ENCODE measurements at places on chromosomes 7 and 10.

DNA sequence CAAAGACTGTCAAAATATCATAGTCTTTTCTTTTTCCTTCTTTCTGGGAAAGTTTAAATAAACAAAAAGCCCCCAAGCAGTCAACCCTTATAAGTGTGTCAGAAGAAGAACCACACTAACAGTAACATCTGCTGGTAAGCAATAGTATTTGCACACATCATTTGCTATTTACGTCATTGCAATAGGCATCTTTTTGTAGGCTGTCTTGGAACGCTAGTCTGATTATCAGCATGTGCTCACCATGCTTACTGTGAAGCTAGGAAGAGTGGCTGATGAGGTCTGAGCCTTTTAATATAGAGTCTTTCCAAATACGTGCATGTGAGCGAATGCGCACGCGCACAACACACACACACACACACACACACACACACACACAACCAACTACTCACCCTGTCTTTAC is 599.0 kb upstream of the TPK1 start:
- no peak for DNase-seq

DNA sequence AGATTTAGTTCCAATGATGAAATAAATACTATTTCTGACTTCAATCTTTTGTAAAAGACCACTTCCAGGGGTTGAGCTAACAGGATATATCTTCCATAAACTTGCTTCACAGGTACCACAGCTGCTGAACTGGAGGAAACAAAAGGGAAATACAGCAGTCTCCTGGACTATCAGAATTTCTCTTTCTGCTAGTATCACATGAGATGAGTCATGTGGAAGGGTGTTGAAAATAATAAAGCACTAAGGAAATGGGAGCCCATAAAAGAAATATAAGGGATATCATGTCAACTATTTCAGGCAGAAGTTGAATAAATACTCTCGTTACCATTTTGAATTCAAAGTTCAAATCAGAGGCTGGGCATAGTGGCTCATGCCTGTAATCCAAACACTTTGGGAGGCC is 250.3 kb upstream of the NFE2L3 start:
- no peak for DNase-seq

DNA sequence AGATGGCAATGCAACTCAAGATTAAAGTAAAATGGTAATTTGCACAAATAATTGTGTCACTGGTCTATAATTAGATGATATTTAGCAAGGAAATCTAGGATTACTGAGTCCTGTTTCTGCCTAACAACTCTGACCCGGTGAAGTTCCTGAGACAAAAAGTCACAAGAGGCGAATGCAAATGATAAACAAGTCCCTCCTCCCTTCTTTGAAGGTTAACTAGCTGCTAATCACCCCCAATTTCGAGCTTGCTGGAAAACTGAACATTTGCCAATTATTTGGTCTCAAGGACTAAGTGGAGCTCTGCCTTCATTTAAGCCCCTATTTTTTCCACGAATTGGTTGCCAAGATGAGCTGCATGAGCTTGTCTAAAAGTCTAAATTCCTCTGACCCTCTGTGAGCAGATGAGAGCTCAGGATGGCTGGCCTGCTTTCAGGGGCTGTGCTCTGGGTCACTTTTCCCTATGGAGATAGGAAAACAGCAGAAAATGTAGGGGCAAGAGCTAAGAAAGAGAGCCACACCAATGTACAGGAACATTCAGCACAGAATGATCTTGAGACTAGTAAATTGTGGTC is 127.3 kb downstream of the MBL2 start:
- DNase-seq, result no peak

GRCh38 chr10:90458054-90458453 is 399.8 kb downstream of the HTR7 start:
- no peak for DNase-seq

- DNase-seq, result no peak
Observed at GRCh38 chr7:120877701-120878100, 19.8 kb upstream of the TSPAN12 start.

- no peak for DNase-seq
Observed at GRCh38 chr7:82595176-82595575, 151.6 kb upstream of the CACNA2D1 start.

DNA sequence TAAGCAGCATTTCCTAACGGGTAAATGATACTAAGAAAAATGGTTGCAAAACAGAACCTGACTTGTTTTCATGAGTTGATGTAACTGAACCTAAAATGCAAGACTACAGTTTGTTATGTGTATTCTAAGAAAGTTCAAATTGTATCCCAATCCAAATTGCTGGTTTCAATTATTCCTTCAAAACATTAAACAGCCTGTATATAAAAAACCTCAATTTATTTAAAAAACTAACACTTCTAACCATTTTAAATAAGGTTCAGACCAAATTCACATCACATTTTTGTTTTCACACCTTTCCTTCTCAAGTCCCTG is 80.9 kb downstream of the LRRC17 start:
- DNase-seq, result no peak

DNA sequence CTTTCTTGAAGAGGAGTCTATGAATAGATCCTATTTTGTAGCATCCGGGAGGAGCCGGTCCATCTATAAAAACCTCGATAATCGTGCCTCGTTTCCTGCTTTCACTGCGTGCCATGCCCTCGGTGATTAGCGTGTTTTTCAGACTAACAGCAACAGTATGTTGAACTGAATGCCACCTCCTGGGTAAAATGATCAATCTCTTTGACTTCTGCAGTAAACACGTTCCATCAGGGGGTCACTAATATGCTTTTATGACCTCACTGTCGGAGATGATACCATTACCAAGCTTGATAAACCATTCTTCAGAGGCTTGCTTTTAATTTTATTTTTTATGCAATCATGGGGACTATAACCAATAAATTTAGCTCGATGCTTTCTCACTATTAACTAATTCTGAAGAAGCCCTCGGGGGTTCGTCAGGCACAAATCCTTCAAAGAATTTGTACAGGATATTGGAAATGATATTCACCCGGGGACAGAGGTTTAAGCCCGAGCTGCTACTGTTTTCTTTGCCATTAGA is 228.3 kb downstream of the ADARB2 start:
- DNase-seq, result no peak

DNA sequence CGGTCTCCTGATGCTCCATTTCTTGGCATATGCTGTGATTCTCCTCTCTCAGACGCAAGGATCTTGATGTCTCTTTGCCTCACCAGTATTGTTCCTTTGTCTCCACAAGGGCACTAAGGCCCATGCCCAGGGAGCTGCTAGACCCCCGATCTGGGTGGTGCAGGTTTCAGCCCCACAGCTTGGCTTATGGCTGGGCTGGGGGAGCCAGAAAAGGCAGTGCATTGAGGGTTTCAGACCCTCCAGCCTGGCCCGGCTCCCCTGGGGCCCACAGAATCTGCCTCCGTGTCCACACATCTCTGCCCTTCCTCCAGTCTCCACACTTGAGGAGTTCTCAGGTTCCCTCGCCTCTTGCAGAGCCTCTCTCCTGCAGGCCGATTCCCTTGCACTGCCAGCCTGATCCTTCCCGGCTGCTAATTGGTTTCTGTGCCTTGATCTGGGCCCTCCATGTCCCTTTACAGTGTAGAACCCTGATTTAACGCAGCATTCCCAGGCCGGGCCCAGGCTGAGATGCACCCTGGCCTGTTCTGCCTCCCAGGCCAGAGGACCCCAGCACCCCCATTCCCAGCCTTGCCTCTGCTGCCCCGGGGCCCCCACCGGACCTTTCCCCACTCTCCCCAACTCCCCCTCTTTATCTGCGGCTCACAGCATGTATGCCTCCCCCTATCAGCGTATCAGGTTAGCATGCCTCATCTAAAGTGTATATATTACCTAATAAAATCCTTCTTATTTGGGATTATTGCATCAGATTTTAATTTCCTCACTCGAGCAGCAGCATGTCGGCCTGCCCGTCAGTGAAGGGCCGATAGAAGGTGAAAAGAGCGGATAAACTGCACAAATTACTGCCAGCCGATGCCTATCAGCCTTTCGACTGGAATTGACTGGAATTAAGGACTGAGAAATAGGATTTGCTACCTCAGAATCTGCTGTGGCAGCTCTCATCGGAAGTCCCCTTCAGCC is 145.7 kb downstream of the C10orf105 start:
- no peak for DNase-seq

DNA sequence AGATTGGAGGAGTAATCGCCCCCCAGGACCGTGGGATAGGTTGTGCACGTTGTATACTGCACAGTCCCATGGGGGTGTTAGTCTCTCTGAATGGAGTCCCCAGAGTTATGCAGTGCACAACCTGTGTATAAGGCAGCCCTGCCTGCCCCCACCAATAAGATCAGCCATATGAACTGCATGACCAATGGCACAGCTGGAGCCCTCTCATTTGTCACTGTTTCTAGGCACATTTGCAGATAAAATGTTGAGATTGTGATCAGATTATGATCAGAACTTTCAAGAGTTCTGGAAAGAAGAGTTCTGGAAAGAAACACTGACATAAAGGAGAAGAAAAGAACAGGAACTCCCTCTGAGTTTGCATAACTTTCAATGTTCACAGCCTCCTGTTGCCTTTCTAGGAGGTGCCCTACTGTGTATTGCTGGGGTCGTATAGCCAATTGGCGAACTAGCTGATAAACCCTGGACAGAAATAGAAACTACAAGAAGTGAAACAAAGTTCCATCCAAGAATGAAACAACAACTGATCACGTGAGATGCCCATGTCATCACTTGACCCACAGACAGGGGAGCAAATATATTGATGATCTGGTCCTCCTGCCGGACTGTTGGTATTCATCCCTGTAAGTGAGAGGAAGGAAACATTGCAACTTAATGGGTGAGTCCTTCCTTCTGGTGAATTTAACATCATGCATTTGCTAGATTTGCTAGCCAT is 49.6 kb upstream of the TOMM7 start:
- DNase-seq, result peak; percentile 77

DNA sequence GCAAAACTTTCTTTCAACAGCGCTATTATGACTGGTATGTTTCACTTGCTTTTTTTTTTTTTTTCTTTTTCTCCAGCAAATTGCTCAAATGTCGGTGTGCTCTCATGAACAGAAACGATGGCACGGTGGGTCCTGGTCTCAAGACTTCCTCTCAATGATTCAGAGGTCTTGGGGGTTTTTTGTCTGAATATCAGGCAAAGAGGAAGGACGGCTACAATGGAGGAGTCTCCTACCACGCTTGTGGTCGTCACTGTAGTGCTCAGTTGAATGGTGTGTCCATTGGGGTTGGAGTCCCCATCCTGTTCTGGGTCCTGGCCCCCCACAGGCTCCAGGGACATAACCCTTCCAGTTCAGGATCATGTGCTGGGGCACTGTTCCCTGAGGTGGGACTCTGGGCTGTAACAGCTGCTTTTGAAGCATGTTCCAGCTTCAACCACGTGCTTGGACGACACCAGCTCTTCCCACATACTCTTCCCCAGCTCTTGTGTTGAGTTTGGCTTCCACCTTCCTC is 266.7 kb upstream of the KLF6 start:
- DNase-seq, result no peak

- DNase-seq, result no peak
Observed at GRCh38 chr7:136122026-136122425, 144.9 kb upstream of the MTPN start.

DNA sequence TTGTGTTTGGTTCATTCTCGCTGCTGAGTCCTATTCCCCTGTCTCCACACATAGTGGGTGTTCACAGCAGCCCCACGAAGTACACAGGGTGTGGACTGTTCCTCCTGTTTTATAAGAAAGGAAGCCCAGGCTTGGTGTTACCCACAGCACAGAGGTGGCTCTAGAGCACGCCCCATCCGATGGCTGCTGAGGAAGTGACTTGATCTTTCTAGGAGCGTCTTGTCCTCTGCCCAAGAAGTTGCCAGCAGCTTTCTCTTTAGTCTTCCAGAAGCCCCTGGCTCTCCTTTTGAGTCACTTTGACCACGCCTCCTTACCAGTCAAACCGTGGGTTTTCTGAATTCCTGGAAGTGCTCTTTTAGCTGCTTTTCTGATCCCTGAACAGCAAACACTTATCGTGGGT is 94.0 kb downstream of the GRK5 start:
- DNase-seq, result no peak

DNA sequence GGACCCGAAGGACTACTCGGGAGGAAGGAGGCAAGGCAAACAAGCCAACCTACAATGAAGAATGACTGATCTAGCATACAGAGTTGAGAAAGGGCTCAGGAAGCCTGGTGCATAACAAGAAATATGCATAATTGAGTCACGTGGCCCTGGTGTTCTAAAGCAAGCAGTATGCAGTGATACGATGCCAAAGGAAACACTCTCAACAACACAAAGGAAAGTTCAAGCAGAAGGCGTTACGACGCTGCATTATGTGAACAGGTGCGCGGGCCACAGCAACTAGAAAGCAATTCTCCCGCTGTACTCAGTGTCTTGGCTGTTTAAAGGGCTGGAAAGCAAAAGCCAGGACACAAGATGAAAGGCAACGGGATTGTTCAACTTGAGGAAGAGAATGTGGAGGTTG is 100.8 kb downstream of the PRTFDC1 start:
- no peak for DNase-seq

DNA sequence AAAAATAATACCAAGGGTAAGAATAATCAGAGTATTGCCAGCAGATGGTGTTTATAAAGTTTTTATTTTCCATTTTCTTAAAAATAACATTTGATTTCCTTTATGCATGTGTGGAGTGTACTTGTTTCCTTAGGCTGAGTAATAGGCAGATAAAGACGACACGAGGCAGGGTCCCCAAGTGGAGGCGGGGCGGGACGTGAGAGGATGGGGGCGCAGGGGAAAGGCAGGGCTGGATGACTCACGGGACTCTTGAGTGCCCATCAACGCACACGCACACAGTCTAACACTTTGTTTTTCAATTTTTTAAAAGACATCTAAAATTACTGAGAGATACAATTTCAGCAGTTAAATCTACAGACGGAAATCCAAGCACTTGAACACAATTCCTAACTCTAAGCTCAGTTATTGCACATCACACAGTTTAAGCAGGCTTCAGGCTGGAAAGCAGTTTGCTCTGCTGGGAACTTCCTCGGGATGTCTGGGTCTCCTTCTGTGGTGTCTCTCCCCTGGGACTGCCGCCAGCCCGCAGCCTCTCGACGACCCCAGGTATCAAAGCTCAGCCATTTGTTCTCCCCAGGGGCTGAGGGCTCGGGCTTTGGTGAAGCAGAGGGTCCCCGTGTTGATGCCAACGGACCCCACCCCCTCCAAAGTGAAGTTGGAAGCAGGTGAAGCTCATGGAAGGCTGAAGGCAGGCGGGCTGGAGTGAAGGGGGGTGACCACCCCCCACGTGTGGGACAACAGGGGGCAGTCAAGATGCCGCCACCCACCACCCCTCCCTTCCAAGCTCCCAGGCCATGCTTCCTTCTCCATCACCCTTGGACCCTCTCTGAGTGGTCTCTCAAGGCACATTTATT is 29.1 kb downstream of the SPOCK2 start:
- no peak for DNase-seq
